ENCODE measurements at places on chromosomes 6 and 20.

DNA sequence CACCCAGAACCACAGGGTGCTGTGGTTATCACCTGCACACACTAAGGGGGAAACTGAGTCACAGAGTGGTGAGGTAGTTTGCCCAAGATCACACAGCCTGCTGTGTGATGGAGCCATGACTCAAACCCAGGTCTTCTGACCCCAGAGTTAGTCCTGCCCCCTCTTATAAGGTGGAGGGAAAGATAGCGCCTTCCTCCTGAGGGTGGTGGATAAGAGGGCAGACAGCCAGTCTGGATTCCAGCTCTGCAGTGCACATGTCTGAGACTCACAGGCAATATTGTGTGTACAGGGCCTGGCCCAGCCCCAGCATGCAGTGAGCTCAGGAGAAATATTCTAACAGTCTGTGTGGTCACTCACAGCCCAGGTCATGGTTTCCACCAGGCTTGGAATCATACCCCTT is 393.7 kb downstream of the CDH4 start:
- DNase-seq: no peak
- no peaks in the 10 kb centered on the region for H3K36me3 ChIP-seq
- no peak overlapping the region for H3K4me3 ChIP-seq

DNA sequence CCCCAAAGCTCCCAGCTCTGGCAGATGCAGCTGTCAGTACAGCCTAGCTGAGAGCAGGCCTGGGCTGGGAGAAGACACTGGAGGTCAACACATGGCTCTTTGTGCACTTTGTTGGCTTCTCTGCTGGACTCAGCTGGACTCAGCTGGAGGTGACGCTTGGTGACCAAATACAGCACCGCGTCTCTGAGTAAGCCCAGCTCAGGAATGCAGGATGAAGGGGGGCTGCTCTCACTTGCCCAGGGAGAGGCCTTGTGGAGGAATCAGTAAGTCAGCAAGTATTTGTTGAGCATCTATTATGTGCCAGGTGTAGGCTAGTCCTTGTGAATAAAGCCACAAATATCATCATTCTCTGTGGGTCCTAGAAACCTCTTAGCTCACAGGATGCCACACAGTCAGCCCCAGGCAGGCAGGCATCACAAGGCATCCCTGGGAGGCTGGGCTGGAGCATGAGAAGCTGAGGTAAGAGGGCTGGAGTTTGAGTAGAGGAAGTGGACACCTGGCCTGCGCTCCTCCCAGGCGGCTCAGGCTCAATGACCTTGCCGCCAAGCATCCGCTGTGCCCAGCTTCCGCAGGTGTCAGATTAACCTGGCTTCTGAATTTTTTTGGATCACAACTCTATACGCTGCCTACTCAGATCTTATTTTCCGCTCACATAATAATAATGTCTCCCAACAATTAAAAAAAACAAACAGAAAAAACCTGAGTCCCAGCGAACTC is 95.4 kb downstream of the TMEM170B start:
- no peak overlapping the region for H3K27ac ChIP-seq
- no peak overlapping the region for H3K4me3 ChIP-seq
- no peak for DNase-seq
- no peaks in the 10 kb centered on the region for H3K36me3 ChIP-seq
- H3K4me1 ChIP-seq: no peaks in the 10 kb centered on the region

DNA sequence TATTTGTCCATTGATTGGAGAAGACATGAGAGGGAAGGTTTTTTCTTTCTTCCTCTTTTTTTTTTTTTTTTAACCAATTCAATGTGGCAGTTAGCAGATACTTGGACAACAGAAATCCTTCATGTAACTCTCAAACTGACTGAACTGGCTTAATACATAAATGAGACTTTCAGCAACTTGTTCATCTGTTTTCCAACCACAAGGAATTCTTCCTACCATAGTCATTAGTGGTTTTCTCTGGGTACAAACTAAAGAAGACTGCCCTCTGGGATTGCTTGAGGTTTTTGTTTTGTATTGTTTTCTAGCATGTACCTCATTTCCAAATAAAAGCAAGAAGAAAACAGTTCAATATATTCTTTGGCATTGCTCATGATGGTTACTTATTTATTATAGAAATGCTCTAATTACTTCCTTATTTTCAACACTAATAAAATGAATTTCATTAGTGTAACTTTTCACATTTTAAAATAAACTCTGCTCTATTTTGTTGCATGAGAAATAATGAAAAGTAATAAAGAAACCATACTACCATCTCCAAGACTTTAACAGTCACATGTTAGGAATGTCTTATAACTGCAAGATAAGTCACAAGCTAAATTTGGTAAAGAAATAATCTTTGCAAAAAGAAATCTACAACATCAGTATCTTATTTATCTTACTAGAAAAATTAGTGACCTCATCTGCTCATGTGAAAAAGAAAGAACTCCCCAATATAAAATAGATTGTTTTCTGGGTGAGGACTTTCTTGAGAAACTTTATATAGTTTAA is 52.0 kb downstream of the ME1 start:
- no peaks in the 10 kb centered on the region for H3K4me1 ChIP-seq
- H3K27ac ChIP-seq: no peak overlapping the region
- no peaks in the 10 kb centered on the region for H3K36me3 ChIP-seq
- no peak overlapping the region for H3K4me3 ChIP-seq
- no peak for DNase-seq

DNA sequence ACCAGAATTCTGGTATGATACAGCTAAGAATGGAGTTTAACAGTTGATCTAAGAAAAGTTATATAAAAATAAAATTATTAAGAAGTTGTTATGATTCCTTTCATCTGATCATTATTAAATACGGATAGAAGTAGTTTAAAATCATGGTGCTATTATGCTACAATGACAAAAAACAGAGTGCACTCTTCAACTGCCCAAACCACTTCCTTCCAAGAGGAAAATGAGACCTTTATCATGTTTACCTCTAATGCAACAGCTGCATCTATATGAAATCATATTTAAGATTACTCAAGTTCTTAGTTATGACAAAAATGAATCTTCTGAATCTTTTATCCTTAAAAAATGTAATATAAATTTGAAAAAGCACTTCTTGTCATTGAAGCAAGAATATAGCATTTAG is 31.2 kb downstream of the HACE1 start:
- H3K27me3 ChIP-seq: no peaks in the 10 kb centered on the region
- no peak overlapping the region for H3K27ac ChIP-seq
- no peak overlapping the region for H3K4me3 ChIP-seq
- peaks cover 51% of the 10 kb centered on the region for H3K36me3 ChIP-seq
- DNase-seq: no peak

DNA sequence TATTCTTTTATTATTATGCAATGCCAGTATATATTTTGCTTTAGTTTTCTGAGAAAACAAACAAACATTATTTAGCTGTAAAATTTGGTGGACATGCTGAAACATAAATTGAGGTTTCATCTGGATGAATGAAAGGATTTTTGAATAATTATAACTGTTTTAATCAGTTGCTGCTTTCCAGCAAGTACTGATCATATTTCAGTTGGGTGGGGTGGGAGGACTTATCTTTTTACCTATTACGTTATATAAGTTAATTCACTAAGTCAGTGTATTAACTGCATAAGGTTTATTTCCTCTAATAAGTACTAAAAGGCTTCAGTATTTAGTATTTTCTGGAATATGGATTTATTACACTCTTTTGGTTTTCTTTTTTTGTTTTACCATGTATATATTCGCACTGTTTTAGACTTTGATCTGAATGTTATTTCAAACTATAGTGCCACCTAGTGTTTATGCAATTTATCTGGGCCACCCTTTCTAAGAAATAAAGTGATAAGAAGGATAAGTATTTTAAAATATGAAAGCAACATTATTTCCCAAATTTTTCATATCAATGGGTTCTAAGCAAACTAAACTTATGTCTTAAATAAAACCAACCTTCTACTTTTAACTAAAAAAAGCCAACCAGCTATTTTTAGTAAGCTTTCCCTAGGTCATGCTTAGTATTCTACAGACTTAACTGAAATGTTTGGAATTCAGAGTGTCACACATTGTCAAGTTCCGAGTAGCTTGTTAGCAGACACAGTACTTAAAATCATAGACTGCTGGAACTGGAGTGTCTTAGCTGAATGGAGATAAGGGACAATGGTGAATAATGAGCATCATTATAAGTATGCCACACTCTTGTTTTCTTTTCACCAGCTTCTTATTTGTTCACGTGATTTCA is 105.4 kb upstream of the MCHR2 start:
- H3K4me1 ChIP-seq: no peaks in the 10 kb centered on the region
- no peaks in the 10 kb centered on the region for H3K36me3 ChIP-seq
- H3K4me3 ChIP-seq: no peak overlapping the region
- no peak overlapping the region for H3K27ac ChIP-seq
- peaks cover 7% of the 10 kb centered on the region for H3K27me3 ChIP-seq
- DNase-seq: no peak

- no peak for DNase-seq
- no peak overlapping the region for H3K27ac ChIP-seq
- H3K4me1 ChIP-seq: no peaks in the 10 kb centered on the region
- H3K4me3 ChIP-seq: no peak overlapping the region
- peaks cover 3% of the 10 kb centered on the region for H3K27me3 ChIP-seq
- H3K36me3 ChIP-seq: no peaks in the 10 kb centered on the region
Measured at GRCh38 chr6:52736145-52736544, 27.1 kb downstream of the GSTA2 start.

- H3K27me3 ChIP-seq: no peaks in the 10 kb centered on the region
- H3K4me1 ChIP-seq: peaks cover 29% of the 10 kb centered on the region
- H3K4me3 ChIP-seq: no peak overlapping the region
- peak overlapping the region; percentile 83 for H3K27ac ChIP-seq
- peak; percentile 69 for DNase-seq
Measured at GRCh38 chr20:5056801-5057599, 55.7 kb upstream of the SLC23A2 start.

GRCh38 chr6:111709615-111710398 is 104.1 kb upstream of the TRAF3IP2 start:
- peaks cover 99% of the 10 kb centered on the region for H3K36me3 ChIP-seq
- peak overlapping the region; percentile 94 for H3K27ac ChIP-seq
- H3K4me3 ChIP-seq: no peak overlapping the region
- H3K27me3 ChIP-seq: no peaks in the 10 kb centered on the region

GRCh38 chr6:15131651-15132061 is 114.2 kb upstream of the JARID2 start:
- DNase-seq: no peak
- peaks cover 35% of the 10 kb centered on the region for H3K4me1 ChIP-seq
- no peaks in the 10 kb centered on the region for H3K36me3 ChIP-seq
- no peaks in the 10 kb centered on the region for H3K27me3 ChIP-seq
- H3K27ac ChIP-seq: no peak overlapping the region

- DNase-seq: no peak
- peak overlapping the region; percentile 27 for H3K4me3 ChIP-seq
- peak overlapping the region; percentile 90 for H3K27ac ChIP-seq
- H3K36me3 ChIP-seq: peaks cover 41% of the 10 kb centered on the region
Measured at GRCh38 chr6:13457577-13457976, 29.8 kb downstream of the GFOD1 start.

GRCh38 chr6:138222901-138223546 is 4.7 kb upstream of the PBOV1 start:
- H3K4me1 ChIP-seq: no peaks in the 10 kb centered on the region
- DNase-seq: no peak
- H3K27ac ChIP-seq: no peak overlapping the region

DNA sequence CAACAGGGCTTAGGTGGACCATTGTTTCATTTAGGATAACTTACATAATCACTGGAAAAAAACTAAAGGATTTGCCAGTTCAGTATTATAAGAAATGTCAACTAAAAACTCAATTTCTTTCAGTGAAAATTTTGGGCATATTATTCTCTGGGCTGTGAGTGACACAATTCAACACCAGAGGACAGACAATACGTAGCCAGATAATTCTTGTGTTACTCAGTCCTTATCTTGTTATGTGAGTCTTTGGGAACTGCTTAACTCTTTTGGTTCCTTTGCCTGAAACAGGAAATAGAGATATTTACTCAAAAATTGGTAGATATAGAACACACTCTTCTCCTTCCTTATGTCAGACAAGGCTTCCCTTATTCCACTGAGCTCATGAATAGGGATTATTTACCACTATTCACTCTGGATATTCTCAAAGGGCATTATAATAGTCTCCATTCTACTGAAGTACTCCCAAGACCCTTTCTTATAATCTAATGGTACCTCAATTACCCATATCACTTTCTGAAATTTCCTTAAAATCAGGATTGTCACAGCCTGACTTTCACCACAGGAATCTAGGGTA is 4.9 kb upstream of the BEND6 start:
- H3K27me3 ChIP-seq: peaks cover 80% of the 10 kb centered on the region
- no peak overlapping the region for H3K4me3 ChIP-seq
- H3K36me3 ChIP-seq: no peaks in the 10 kb centered on the region
- H3K4me1 ChIP-seq: peaks cover 16% of the 10 kb centered on the region

- no peaks in the 10 kb centered on the region for H3K36me3 ChIP-seq
- DNase-seq: no peak
- H3K27me3 ChIP-seq: peaks cover 32% of the 10 kb centered on the region
- no peak overlapping the region for H3K27ac ChIP-seq
- no peaks in the 10 kb centered on the region for H3K4me1 ChIP-seq
- no peak overlapping the region for H3K4me3 ChIP-seq
Measured at GRCh38 chr6:56992703-56993102, 37.8 kb downstream of the BEND6 start.

DNA sequence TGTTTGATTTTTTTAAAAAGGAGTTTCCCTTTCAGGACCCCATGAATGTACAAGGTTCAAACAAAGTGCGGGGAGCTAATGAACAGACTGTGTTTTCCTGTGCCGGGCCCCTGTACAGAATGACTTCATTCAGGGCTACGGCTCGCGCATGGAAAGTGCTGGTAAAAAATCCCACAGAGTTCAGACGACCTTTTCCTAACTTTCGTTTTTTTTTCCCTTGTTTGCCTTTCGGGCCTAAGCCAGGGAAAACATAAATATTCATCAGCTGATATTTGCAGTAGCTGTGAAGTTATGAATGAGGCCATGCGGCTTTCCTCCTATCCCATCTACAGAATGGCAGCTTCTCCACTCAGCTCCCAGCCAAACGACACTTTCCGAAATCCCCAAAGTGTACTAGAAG is 74.0 kb downstream of the HAO1 start:
- no peaks in the 10 kb centered on the region for H3K36me3 ChIP-seq
- H3K27me3 ChIP-seq: no peaks in the 10 kb centered on the region
- no peak for DNase-seq

- H3K4me3 ChIP-seq: no peak overlapping the region
- H3K4me1 ChIP-seq: peaks cover 16% of the 10 kb centered on the region
- H3K27ac ChIP-seq: no peak overlapping the region
- no peaks in the 10 kb centered on the region for H3K36me3 ChIP-seq
Measured at GRCh38 chr6:154506991-154507898, 3.2 kb downstream of the CNKSR3 start.

DNA sequence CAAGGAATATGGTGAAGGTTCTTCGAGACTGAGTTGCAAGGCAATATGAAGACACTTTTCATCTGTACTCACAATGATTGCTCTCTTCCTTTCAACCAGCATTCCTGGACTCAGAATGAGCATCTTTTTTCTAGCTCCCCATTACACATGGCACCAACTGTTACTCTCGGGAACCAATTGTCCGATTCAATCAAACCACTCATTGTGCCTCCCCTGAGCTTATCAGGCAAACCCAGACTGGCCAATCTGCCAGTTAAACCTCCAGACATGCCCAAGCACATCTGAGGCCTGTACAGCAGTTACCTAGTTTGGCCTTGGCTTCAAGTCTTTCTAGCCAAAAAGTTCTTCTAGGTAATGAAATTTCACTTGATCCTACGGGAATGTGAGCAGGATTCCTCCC is 164.1 kb downstream of the ID4 start:
- no peak overlapping the region for H3K4me3 ChIP-seq
- H3K36me3 ChIP-seq: no peaks in the 10 kb centered on the region
- peaks cover 7% of the 10 kb centered on the region for H3K27me3 ChIP-seq
- no peak for DNase-seq

- H3K36me3 ChIP-seq: peaks cover 93% of the 10 kb centered on the region
- peak overlapping the region; percentile 76 for H3K27ac ChIP-seq
- no peak overlapping the region for H3K4me3 ChIP-seq
- peaks cover 48% of the 10 kb centered on the region for H3K4me1 ChIP-seq
Measured at GRCh38 chr20:51446230-51446629, 96.3 kb downstream of the NFATC2 start.
